ENCODE measurements at places on chromosomes 12 and 14. TPM values are rescaled to one million over a fixed set of nuclear protein-coding genes. Genes with fewer than 3 reads are reported as not detected.

CPM gene
- 0.27 TPM for total RNA-seq

GLT1D1 gene
- total RNA-seq: not detected

DDX55 gene
- 35.9 TPM for total RNA-seq

RNASE1 gene
- total RNA-seq: not detected

RNU4-1 gene
- total RNA-seq: 1,846 TPM

CMKLR1 gene
- total RNA-seq: not detected

KRT72 gene
- 13.0 TPM for total RNA-seq

BCL11B gene
- total RNA-seq: 115 TPM

CYP27B1 gene
- 1.9 TPM for total RNA-seq

LDHB gene
- total RNA-seq: 1,195 TPM

KRT73 gene
- total RNA-seq: 8.2 TPM

IFI27 gene
- total RNA-seq: 158 TPM

SLC5A8 gene
- total RNA-seq: not detected

GPRC5D gene
- total RNA-seq: 0.67 TPM

SAMD4A gene
- 0.62 TPM for total RNA-seq

TMEM132C gene
- not detected for total RNA-seq

DACT1 gene
- 1.2 TPM for total RNA-seq

GPR135 gene
- total RNA-seq: 1.5 TPM

CMA1 gene
- total RNA-seq: not detected

SPTB gene
- total RNA-seq: not detected

GLI1 gene
- total RNA-seq: 0.52 TPM

OAS1 gene
- 197 TPM for total RNA-seq

MYH7 gene
- total RNA-seq: 0.07 TPM

TBX3 gene
- total RNA-seq: not detected

NGB gene
- total RNA-seq: not detected

CLEC1B gene
- not detected for total RNA-seq

GALNT8 gene
- total RNA-seq: 0.85 TPM

TRIM9 gene
- total RNA-seq: 0.44 TPM

LRTM2 gene
- total RNA-seq: not detected

PLEKHD1 gene
- total RNA-seq: 0.19 TPM

ZNF410 gene
- total RNA-seq: 49.3 TPM

RIMKLB gene
- total RNA-seq: 4.7 TPM

LALBA gene
- total RNA-seq: not detected

PIP4K2C gene
- total RNA-seq: 20.4 TPM

PTGR2 gene
- total RNA-seq: 2.2 TPM

HOXC12 gene
- not detected for total RNA-seq

CTSG gene
- not detected for total RNA-seq

LBHD2 gene
- not detected for total RNA-seq

MORN3 gene
- total RNA-seq: 3.0 TPM

ZNF384 gene
- total RNA-seq: 95.4 TPM

PRH2 gene
- total RNA-seq: not detected

CPNE6 gene
- not detected for total RNA-seq

ANKRD33 gene
- not detected for total RNA-seq

RTRAF gene
- 194 TPM for total RNA-seq

TAS2R14 gene
- 2.9 TPM for total RNA-seq

PIANP gene
- total RNA-seq: not detected

MSI1 gene
- not detected for total RNA-seq

KRR1 gene
- 72.6 TPM for total RNA-seq

NEUROD4 gene
- total RNA-seq: not detected

ITGA7 gene
- 3.1 TPM for total RNA-seq

LHX5 gene
- not detected for total RNA-seq

IFNG gene
- total RNA-seq: 2.8 TPM

FOXG1 gene
- total RNA-seq: not detected

All from activated CD4-positive, alpha-beta T cell treated with anti-CD3 and anti-CD28 coated beads, Interleukin-2, amount 10 ng/mL, durations not matched to agents 7 days and 5 days (primary cell).